CD4-positive, alpha-beta T cell treated with Interleukin-15 for 1 hour (primary cell): ENCODE measurements at places on chromosomes 13 and 19.

- DNase-seq, result no peak
Observed at GRCh38 chr19:32718286-32718685, 1.3 kb upstream of the TDRD12 start.

DNA sequence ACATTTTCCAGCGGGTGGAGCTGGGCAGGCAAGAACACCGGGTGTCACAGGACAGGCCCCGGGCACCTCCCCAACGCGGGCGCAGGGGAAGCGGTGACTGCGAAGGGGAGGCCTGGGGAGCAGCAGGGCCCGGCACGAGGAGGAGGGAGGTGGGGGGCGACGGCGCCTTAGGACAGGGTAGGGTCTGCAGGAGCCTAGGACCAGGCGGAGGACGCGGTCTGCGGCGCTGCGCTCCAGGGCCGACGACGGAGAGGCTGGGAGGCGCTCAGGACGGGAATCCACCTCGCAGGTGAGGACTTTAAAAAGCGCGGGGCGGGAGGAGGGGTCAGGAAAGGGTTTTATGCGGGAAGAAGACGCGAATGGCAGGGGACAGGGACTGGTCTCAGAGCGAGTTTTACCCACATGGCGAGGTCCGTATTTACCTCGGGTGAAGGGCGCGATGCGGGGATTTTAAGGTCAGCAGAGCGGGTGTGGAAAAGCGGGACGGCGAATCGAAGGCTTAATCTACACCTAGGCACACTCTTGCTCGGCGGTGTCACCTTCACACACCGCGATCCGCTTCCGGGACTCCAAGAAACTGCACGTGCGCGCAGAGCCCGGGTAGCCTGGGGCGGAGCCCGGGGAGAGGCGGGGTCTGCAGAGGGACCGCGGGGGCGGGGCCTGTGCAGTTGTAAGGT, 13.5 kb downstream of the ERVV-2 start:
- no peak for DNase-seq

DNA sequence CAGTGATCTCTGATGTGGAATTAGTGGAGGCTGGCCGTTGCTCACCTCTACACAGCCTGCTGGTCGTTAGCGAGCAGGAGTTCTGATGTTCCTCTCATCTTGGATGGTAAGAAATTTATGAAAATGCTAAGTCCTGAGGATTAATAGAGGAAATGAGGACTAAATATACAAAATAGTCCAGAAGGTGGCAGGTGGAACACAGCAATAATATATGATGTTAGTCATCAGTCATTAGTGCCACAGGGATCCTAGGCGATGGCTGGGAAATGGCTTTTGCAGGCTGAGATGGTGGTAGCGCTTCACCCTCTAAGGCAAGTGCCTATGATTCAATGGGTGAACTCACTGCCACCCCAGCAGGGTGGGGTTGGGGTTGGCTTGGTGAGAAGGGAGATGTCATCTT, 338.6 kb upstream of the TMTC4 start:
- no peak for DNase-seq

- no peak for DNase-seq
Observed at GRCh38 chr13:105627270-105627669, 908.2 kb downstream of the EFNB2 start.

GRCh38 chr19:16249826-16250404, 52.2 kb downstream of the AP1M1 start:
- DNase-seq, result no peak

DNA sequence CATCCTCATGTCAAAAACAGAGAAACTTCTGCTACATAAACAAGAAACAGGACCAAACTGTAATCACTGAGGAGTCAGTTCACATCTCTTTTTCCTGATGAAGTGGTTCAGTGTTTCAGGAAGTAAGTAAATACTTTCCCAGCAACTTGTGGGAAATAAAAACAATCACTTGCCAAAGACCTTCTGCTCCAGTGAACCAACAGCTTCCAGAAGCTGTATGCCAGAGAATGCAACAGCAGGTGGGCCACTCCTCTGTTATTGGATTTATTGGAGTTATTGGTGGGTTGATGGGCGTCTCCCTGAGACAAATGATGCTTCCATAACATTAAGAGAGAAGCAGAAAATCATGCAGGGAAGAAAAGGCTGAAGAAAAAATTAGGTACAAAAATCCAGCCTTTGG, 9.9 kb downstream of the SLC6A16 start:
- DNase-seq, result no peak

- no peak for DNase-seq
Observed at GRCh38 chr19:32289566-32290210, 55.7 kb upstream of the ZNF507 start.

DNA sequence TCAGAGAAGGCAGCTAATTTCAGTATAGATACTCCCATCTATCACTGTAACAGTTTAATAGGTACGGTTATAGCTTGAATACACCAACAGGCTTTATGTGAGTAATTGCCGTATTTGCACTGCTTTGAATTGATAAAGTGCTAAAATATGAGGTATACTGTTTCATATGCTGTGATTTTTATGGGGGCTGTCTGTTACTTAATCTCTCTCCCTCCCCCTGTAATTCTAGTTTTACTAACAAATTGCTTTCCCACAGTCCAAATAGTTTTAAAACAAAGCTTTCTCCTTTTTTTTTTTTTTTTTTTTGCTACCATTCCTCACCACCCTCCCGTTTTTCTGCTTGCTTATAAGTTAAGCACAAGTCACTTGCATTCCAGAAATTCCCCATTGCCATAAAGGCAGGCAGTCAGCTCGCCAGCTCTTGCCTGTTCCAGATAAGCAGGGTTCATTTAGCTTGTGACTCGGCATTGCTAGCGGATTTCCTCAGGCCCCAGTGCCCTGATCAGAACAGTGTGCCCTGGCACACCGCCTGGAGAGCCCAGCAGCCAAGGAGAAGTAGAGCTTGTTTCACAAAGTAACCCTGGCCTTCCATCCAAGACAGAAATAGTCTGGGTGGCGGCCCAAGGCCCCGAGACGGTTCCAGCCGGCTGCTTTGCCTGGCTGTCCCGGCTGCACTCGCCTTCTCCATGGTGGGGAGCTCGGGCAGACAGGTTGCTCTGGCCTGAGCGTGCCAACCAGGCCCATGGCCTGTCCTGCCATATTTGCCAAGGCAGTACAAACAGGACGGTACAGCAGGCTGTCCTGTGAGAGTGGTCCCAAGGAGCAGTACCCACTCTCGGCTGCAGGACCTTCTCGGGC, 43.5 kb upstream of the NPAS1 start:
- no peak for DNase-seq

- no peak for DNase-seq
Observed at GRCh38 chr13:20064128-20064527, 96.7 kb downstream of the GJA3 start.

GRCh38 chr13:57352114-57352513, 185.1 kb downstream of the PRR20E start:
- DNase-seq, result no peak

GRCh38 chr13:75258159-75258782, 223.7 kb downstream of the TBC1D4 start:
- DNase-seq, result no peak

- DNase-seq, result no peak
Observed at GRCh38 chr13:111916201-111916600, 150.7 kb upstream of the SOX1 start.

- no peak for DNase-seq
Observed at GRCh38 chr13:48297131-48297786, 6.3 kb upstream of the RB1 start.

DNA sequence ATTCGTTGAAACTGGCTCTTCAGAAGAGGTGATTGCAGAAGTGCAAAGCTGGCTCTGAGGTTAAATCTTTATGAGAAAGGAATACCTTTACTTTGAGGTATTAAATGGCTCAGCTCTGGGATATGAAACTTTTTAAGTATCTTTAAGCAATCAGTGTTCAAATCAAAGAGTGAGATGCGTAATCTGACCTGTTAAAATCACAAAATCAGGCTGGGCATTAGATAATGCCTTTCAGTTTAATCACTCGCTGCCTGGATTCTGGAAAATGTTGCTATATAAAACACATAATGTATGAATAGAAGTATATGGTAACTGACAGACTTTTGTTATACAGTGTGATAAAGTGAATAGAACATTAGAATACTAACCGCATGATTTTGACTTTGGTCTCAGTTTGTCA, 2.0 kb upstream of the DGKH start:
- no peak for DNase-seq

DNA sequence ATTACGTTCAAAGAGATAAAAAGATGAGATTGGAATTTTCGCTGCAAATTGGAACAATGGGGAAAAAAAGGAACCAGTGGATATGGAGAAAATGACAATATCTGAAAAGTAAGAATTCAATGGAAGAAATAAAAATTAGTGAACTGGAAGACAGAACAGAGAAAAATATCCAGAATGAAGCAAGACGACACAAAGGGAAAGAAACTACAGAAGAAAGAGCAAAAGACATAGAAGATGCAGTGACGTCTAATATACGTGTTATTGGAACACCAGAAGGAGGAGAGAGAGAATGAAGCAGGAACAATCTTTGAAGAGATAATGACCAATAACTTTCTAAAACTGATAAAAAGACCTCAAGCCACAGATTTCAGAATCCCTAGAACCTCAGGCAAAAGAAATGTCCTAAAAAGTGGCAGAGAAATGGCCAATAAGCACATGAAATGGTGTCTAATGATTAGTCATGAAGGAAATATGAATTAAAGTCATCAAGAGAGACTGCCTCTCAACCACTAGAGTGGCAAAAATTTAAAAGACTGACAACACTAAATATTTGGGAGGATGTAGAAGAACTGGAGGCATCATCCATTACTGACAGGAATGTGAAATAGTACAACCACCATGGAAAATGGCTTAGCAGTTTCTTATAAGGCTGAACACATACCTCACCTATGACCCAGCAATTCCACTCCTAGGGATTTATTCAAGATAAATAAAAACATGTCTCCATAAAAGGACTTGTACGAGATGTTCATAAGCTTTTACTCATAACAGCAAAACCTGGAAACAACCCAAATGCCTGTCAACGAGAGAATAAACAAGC, 56.5 kb downstream of the GADD45B start:
- no peak for DNase-seq

DNA sequence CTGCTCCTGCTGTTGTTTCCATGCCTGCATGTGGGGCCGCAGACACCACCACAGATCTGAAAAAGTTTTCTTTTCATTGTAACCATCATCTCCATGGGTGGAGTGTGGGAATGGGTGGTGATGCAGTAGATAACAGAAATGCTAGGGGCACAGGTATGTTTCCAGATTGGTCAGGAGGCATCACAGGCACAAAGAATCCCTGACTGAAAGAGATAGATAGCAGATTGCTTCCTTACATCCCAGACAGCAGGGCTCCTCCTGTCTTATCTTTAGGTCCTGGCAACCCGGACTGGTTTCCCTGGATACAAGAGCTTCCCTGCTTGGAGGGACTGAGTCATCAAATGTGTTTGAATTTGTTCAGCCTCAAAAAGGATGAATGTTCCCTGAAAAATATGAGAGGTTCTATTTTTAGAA, 1937.6 kb downstream of the PCDH9 start:
- no peak for DNase-seq

DNA sequence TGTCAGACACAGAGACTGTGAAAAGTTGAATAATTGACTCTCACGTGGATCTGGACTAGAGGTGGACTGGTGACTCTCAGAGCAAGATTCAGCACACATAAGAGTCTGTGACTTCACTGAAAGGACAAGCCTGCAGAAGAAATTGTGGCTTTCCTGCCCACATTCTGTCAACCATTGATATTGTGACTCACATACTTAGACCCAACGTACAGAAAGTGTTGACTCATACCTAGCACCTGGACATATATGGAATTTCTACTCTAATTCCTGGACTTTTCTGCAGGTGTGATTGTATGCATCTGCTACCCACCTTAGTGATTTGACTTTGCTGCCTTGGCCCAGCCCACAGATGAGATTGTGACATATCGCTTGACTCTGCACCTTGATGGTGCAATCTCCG, 15.6 kb upstream of the ZNF730 start:
- DNase-seq, result no peak

DNA sequence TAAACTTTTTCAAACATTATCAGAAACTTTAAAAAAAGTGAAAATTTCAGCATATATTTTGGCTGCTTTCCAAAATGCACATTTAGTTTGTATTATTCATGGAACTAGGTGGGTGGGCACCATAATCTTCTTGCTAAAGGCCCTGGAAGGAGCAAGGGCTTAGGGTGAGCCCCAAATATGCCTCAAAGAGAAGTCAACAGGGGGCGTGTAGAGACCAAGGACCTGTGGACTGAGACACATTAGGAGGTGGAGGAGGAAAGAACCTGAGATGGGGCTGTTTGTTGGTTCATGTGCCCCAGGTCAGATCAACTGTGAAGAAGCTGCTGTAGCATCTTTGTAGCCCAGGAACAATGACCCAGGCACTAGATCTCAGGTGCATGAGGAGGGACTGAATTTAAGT, 79.6 kb upstream of the OLFM4 start:
- no peak for DNase-seq

DNA sequence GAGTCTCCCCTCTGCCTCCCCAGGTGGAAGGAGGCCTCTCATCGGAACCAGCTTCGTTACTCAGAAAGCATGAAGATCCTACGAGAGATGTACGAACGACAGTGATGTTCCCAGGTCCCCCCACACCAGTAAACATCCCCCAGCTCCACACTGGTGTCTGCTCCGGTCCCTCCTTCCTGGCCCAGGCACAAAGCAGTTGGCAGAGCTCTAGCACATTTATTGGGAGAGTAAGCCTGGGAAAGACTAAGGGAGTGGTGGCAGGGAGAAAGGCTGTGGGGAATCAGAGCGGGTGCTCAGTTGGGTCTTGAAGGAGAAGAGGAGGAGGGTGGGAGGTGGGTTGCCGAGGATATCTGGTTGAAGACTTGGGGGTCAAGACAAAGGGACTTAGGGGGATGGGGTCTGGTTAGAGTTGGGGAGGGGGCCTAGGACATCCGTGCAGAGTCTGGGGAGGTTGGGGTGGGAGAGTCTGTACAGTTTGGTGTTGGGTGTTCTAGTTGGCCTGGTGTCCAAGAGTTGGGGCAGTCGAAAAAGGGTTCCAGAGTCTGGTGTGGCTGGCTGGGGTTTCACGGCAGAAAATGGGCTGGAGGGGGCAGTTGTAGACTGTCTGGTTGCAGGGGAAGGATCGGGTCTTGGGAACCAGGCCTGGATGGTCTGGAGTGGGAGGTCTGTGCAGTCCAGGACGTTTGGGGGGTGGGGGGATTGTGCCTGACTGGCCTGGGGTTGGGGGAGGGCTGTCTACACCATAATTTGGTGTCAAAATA, 2.3 kb downstream of the HSPB6 start:
- DNase-seq, result no peak

DNA sequence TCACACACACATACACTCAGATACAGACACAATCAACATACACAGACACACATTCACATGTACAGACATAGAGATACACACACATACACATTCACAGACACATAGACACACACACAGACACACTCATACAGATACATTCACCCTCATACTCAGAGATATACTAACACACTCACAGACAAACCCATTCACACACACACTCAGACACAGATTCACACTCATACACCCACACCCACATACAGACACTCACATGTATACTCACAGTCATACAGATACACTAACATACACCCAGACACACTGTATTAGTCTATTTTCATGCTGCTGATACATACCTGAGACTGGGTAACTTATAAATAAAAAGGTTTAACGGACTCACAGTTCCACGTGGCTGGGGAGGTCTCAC, 30.8 kb downstream of the GJA3 start:
- DNase-seq, result no peak

- DNase-seq, result no peak
Observed at GRCh38 chr13:49221590-49221965, 1.4 kb downstream of the MLNR start.
